Left lobe of liver (tissue), 2 donors: ENCODE measurements at places on chromosomes 6 and 20. TPM values are rescaled to one million over a fixed set of nuclear protein-coding genes. Genes with fewer than 3 reads are reported as not detected.

- no peak for DNase-seq
Measured at GRCh38 chr20:44435630-44436335, 39.9 kb upstream of the TTPAL start.

GLP1R gene
- total RNA-seq: not detected

GRCh38 chr20:30487947-30488926 lies 769.2 kb upstream of the DEFB115 start:
- no peak for DNase-seq

GRCh38 chr20:44393608-44394451 lies 38.3 kb downstream of the HNF4A start:
- no peak for DNase-seq

FAM209B gene
- not detected for total RNA-seq

DNA sequence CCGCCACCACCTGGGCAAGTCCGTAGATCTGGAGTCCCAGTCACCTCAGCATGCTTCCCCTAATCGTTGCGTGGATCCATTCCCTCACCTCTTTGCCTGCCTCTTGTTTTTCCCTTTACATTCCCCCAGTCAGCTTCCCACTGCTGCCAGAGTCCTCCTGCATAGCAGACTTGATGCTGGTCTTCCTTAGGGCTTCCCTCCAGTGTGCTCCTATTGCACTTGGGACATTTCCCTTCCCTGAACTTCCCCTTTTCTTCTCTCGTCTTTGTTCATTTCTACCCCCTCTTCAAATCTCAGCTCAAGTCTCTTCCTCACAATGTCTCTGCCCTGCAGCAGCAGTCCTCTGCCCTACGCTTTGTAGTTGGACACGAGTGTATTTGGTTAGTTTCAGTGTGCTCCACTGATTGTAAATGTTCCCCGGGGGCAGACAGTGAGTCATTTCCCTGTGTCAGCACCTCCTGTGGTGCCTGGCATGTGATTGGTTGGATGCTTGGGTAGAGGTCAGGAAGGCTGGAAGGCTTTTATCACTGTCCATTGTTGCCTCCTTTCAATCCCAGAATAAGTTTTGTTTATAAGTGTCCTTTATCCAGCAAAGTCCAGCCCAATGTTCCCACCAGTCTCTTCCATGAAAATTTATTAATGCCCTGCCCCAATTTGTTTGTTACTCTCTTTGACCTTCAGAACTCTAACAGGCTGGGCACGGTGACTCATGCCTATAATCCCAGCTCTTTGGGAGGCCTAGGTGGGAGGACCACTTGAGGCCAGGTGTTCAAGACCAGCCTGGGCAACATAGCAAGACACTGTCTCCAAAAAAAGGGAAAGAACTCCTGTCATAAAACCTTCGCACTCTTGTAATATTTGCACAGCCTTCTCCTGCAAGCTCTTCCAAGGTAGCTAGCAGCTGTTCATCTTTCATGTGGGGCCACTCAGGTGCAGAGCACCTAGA lies 38.3 kb downstream of the FAM120B start:
- no peak for DNase-seq

- no peak for DNase-seq
Measured at GRCh38 chr6:122710908-122711635, 68.4 kb upstream of the FABP7 start.

KIFC1 gene
- total RNA-seq: 0.38 TPM

DNA sequence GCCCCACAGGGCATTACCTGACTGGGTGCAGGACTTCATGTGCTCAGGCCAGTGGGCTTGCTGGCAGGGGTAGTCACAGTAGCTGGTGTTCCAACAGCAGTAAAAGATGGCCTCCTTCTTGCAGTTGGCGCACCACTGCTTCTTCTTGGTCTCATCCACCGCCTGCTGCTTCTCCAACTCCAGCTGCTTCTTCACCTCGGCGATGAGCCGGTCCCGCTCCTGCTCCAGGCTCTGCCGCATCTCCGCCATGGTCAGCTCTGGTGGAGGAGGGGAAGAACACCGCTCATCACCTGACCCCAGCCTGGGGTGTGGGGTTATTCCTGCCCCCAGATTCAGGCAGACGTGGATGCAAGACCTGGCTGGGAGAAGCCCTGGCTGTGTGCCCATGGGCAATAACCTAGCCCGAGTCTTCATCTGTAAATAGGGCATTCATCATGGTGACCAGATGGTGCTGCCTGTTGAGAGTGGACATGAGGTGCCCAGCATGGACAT lies 132.2 kb downstream of the ZMYND8 start:
- DNase-seq: peak; percentile 59

GRCh38 chr6:121849477-121849876 lies 414.0 kb downstream of the GJA1 start:
- no peak for DNase-seq

- DNase-seq: no peak
Measured at GRCh38 chr6:88539295-88539764, 373.2 kb upstream of the CNR1 start.

OR2W1 gene
- not detected for total RNA-seq

GRCh38 chr20:6665621-6666355 lies 101.7 kb upstream of the BMP2 start:
- no peak for DNase-seq

RARS2 gene
- total RNA-seq: 13.6 TPM

DNA sequence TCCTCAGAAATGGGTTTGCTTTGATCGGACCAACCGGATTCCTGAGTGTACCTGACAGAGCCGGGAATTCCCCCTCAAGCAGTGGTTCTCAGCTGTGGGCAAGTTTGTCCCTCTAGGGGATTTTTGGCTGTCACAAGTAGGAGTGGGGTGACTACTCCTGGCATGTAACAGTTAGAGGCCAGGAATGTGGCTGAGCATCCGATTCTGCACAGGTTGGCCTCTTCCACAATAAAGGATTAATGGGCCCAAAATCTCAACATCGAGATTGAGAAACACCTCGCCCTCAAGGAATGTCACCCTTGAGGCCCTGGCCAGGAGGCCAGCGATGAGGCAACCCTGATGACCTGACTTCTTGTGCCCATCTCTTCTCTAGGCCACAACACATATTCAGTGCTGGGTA lies 7.9 kb downstream of the AGPAT4 start:
- no peak for DNase-seq

HUS1B gene
- 0.23 TPM for total RNA-seq

GRCh38 chr20:36663031-36663430 lies 17.0 kb upstream of the SLA2 start:
- no peak for DNase-seq

- DNase-seq: no peak
Measured at GRCh38 chr20:14879020-14879697, 541.7 kb upstream of the FLRT3 start.

HTR1B gene
- not detected for total RNA-seq

GRCh38 chr6:139109558-139109957 lies 25.3 kb upstream of the HECA start:
- DNase-seq: no peak

GRCh38 chr20:28562510-28562898 lies 2695.0 kb upstream of the DEFB115 start:
- no peak for DNase-seq

CCR6 gene
- total RNA-seq: not detected

DNA sequence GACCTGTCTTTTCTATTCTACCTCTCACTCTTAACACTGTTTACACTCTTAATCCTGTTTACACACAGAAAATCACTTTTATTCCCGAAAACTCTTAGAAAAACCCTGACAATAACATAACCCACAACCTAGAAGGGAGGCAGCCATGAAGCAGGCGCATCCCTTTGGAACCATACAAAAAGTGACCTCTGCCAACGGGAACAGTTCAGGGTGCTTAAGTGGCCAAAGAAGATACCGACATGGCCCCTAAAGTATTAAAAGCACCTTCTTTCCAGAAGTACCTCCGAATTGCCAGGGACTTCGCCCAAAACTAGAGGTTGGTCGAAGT lies 490 bp downstream of the MMUT start:
- DNase-seq: no peak

DNA sequence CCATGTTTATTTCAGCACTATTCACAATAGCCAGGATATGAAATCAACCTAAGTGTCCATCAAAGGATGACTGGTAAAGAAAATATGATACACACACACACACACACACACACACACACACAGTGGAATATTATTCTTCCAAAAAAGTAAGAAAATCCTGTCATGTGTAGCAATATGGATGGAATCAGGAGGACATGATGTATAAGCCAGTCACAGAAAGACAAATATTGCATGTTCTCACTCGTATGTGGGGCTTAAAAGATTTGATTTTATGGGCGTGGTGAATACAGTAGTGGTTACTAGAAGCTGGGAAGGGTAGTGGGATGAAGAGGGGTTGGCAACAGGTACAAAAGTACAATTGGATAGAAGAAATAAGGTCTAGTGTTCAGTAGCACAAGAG lies 207.0 kb upstream of the PRDM1 start:
- DNase-seq: no peak

DNA sequence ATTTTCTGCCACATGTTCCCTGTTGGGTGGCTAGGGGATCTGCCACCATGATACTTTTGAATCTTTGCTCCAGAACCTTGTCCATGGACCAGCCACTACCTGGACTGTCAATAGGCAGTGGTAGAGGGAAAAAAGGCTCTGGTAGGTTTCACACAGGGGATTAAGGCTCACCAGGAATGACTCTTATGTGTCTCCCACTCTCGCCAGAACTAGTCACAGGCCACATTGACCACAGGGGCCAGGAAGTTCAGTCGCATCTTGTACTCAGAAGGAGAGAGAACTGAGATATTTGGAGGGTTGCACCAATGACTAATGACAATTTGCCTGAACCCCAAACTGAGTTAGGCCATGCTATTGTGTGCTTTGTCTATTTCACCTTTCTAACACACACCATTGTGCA lies 23.6 kb upstream of the APCDD1L start:
- DNase-seq: peak; percentile 8

SLC17A4 gene
- total RNA-seq: 19.2 TPM

GRCh38 chr6:141830530-141830929 lies 302.2 kb upstream of the GJE1 start:
- no peak for DNase-seq

CASS4 gene
- total RNA-seq: 0.93 TPM
